Natural killer cell (primary cell): ENCODE measurements at places on chromosomes 13 and 19.

GRCh38 chr13:43196750-43197370 is 173.5 kb downstream of the DNAJC15 start:
- no peak for DNase-seq

DNA sequence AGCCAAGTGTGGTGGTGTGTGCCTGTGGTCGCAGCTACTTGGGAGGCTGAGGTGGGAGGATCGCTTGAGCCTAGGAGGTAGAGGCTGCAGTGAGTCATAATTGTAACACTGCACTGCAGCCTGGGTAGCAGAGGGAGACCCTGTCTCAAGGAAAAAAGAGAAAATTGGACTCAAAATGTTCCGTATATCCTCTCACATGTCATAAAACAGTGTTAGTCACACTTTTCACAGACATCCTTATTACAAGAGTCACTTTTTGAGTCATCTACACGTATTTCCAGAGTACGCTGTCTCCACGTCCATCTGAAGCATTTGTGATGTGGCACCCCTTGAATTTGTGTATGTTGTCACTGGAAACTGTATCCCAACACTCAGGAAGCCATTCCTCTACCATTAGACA is 133.0 kb downstream of the SIPA1L3 start:
- DNase-seq = no peak

- no peak for DNase-seq
These were observed 212.2 kb upstream of the HTR2A start for GRCh38 chr13:47109028-47109427.

GRCh38 chr19:49335784-49336481 is 727 bp downstream of the CD37 start:
- no peak for DNase-seq

- DNase-seq = no peak
These were observed 52.8 kb downstream of the GATAD2A start for GRCh38 chr19:19458110-19458816.

DNA sequence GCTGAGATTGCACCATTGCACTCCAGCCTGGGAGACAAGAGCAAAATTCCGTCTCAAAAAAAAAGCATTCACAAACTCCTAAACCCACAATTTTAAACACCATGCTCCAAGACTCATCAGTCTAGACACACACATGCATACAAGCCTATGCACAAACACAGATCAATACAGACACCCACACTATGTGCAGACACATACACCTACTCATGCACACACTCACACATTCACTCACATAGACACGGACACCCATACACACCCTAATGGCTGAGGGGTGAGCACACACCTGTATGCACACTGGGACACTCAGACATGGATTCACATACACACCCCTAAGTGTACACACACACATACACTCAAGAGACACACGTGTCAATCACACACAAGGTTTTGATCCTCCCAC is 9.3 kb downstream of the PNMA8B start:
- no peak for DNase-seq

DNA sequence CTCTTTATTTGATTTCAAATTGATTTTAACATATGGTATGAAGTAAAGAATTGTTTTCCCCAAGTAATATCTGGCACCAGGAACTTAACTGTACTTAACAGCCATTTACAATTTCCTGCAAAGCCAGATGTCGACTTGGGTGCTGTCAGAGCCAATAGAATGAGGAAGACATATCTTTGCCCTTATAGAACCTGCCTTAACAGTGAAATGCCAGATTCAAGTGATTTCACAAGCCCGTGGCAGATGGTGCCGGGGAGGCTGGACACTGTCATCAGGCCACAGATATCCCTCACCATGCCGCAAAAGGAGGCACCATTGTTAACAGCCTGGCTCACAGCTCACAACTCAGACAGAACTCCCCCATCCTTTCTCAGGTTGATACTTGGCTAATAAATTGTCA is 48.7 kb downstream of the ESD start:
- DNase-seq = no peak

DNA sequence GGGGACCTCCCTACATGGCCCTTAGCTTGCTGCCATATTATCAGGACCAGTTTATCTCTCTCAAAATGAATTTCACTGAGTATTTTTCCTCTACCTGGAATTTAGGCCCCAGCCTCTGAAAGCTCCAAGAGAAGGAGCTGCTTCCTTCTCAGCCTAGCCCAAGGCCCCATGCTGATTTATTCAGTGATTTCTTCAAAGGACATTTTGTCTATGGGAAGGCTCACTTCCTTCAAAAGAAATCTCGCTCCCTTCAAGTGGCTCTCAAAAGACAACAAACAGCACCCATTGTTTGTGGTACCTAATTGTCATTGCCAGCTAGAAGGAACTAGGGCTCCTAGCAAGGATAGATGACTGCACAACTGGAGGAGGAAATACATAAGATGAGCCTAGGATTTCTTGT is 172.4 kb downstream of the SLC7A1 start:
- DNase-seq = no peak

GRCh38 chr19:1806184-1807029 is 5.7 kb downstream of the ATP8B3 start:
- DNase-seq = no peak

DNA sequence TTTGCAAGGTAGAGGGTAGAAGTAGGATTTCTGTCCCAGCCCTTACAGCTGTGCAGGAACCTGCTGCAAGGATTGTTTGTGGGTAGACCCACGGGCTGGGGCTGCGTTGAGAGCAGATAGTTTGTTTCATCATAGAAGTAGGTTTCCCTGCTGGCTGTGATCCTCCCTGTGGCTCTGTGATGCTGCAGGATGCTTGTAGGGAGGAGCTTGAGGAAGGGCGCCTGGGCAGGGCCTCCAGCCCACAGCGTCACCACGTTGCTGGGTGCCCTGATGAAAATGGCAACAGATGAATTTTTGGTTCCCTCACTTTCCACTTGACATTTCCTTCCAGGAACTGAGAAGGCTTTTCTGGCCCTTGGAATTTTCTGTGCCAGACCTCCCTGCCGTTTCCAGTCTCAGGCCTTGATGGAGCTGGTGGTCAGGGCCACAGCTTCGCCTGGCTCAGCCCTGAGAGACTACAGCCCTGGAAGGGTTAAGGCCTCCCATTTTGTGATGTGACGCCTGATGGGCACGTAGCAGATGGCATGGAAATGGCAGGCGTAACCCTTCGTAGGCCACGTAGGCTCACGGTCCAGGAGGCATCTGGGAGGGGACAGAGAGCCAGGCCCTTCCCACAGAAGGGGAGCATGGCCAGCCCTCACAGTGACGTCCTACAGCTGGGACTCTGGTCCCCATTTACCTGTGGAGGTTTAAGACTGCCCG is 42.2 kb downstream of the GATAD2A start:
- no peak for DNase-seq

- DNase-seq = no peak
These were observed 34.4 kb downstream of the ITGBL1 start for GRCh38 chr13:101486708-101487437.
